ENCODE measurements at places on chromosomes 1 and 21. TPM values are rescaled to one million over a fixed set of nuclear protein-coding genes. Genes with fewer than 3 reads are reported as not detected.

The LRP8 gene
- total RNA-seq, result 45.8 TPM

The BACE2 gene
- 21.5 TPM for total RNA-seq

The ATP6V1G3 gene
- not detected for total RNA-seq

The UMODL1 gene
- not detected for total RNA-seq

The RNU1-3 gene
- not detected for total RNA-seq

The LCE1A gene
- not detected for total RNA-seq
